ENCODE measurements at places on chromosomes 7 and 10. TPM values are rescaled to one million over a fixed set of nuclear protein-coding genes. Genes with fewer than 3 reads are reported as not detected.

DNA sequence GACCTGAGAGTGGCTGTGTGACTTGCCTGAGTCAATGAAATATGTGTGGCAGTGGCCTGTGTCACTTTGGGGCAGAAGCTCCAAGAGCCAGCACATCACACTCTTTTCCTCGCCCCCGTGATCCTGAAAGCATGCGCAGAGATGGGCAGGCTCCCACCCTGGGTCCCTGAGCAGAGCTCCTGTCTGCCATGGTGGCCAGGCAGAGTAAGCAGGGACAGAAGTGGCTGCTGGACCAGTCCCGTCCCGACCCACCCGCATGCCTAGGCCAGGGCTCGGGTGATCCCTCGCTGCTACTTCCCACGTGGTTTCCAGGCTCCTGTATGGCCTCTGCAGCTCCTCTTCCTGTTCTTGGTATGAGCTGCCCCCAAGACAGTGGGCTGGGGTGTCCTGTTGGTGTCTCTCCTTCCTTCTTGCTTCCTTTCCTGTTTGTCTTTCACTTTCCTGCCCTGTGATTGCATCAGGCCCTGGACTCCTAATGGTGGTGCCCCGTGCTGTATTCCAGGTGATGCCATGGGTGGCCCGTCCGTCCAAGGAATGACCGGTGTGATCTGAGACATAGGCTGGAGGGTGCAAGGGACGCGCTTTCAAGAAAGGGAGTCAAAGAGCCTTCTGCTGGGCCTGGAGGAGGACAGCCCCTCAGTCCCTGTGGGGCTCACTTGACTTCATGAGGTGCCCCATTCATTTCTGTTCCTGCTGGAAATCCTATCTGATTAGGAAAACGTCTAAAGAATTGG lies 71.4 kb upstream of the SHH start:
- DNase-seq: peak; percentile 12
- H3K4me1 ChIP-seq: no peaks in the 10 kb centered on the region
- no peaks in the 10 kb centered on the region for H3K27me3 ChIP-seq
- no peak overlapping the region for H3K27ac ChIP-seq

DNA sequence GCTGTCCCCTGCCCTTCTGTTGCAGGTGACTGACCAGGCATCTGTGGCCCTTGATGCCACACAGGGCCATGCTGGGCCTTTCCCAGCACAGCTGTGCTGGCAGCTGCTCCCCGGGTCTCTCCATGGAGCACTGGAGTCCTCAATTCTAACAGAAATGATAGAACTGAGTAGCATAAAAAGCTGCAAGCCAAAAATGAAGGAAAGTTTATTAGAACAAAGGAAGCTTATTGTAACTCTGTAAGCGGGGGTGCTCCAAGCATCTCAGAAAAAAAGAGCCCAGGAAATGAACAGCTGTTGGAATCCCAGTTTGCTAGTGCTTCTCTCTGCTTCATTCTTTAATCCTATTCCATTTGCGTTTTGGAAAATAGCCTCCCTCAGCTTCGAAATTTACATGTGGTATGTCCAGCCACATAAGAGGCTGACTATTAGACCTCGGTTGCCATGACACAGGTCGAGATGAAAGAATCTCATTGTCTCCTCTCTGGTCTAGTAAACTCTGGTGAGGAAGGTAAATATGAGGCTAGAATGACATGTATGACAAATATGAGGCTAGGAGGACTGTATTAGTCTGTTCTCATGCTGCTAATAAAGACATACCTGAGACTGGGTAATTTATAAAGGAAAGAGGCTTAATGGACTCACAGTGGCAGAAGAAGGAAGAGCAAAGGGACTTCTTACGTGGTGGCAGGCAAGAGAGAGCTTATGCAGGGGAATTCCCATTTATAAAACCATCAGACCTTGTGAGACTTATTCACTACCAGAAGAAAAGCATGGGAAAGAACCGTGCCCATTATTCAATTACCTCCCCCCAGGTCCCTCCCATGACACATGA lies 23.7 kb downstream of the EPDR1 start:
- DNase-seq: no peak
- no peaks in the 10 kb centered on the region for H3K27me3 ChIP-seq
- H3K4me1 ChIP-seq: no peaks in the 10 kb centered on the region
- H3K27ac ChIP-seq: no peak overlapping the region
- no peak overlapping the region for H3K4me3 ChIP-seq
- H3K36me3 ChIP-seq: no peaks in the 10 kb centered on the region

GRCh38 chr7:155356323-155357105 lies 58.8 kb downstream of the INSIG1 start:
- H3K4me1 ChIP-seq: peaks cover 11% of the 10 kb centered on the region
- no peaks in the 10 kb centered on the region for H3K36me3 ChIP-seq
- no peak overlapping the region for H3K4me3 ChIP-seq
- no peak for DNase-seq
- no peak overlapping the region for H3K27ac ChIP-seq

- peaks cover 3% of the 10 kb centered on the region for H3K4me1 ChIP-seq
- H3K27ac ChIP-seq: no peak overlapping the region
- no peaks in the 10 kb centered on the region for H3K36me3 ChIP-seq
- no peaks in the 10 kb centered on the region for H3K27me3 ChIP-seq
- no peak overlapping the region for H3K4me3 ChIP-seq
Measured at GRCh38 chr10:36178616-36179015, 536.5 kb upstream of the FZD8 start.

DNA sequence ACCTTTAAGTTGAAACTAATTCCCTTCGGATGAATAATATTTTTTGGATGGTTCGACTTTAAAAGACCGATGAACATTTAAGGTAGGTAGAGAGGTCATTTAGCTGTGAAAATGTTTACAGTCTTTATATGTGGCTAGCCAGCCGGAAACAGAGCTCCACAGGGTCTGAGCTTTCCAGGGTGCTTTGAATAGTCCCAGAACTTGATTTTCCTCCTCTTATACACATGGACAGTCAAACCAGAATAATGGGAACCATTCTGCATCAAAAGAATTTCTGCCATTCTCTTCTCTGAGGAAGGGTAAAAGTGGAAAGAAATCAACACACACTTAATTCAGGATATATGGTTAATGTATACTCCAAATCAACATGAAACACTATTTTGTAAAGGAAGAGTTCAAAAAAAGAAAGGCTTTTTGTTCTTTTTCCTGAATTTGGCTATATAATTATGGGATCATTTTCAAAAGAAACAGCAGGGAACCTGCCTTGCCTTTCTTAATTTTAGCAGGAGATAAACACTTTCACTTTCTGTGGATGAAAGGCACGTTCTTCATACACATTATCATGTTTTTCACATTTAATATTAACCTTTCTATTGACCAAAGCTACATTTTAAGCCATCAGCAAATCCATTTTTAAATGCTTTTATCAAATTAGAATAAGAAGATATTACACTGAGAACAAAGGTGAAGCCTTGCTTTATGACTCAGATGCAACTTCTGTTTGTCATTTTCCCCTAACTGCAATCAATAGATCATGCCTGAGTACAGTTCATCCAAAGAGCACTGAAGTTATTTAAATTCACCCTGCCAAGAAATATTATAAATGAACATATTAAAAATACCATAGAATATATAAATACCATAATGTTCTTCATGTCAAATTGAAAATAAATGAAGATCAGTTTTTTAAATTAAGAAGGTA lies 307.3 kb downstream of the THSD7A start:
- no peaks in the 10 kb centered on the region for H3K27me3 ChIP-seq
- no peak overlapping the region for H3K27ac ChIP-seq
- H3K36me3 ChIP-seq: no peaks in the 10 kb centered on the region
- H3K4me1 ChIP-seq: no peaks in the 10 kb centered on the region
- no peak for DNase-seq

HYCC1 gene
- 43.6 TPM for total RNA-seq

USP6NL gene
- total RNA-seq: 16.4 TPM

- no peak for DNase-seq
- H3K27ac ChIP-seq: no peak overlapping the region
- H3K27me3 ChIP-seq: no peaks in the 10 kb centered on the region
- no peaks in the 10 kb centered on the region for H3K4me1 ChIP-seq
- no peaks in the 10 kb centered on the region for H3K36me3 ChIP-seq
- H3K4me3 ChIP-seq: no peak overlapping the region
Measured at GRCh38 chr7:124101173-124101768, 68.4 kb upstream of the TMEM229A start.

- no peak overlapping the region for H3K4me3 ChIP-seq
- peaks cover 18% of the 10 kb centered on the region for H3K4me1 ChIP-seq
- H3K36me3 ChIP-seq: no peaks in the 10 kb centered on the region
Measured at GRCh38 chr10:110794808-110795207, 76.9 kb upstream of the PDCD4 start.

ATP6V1F gene
- 207 TPM for total RNA-seq

DNA sequence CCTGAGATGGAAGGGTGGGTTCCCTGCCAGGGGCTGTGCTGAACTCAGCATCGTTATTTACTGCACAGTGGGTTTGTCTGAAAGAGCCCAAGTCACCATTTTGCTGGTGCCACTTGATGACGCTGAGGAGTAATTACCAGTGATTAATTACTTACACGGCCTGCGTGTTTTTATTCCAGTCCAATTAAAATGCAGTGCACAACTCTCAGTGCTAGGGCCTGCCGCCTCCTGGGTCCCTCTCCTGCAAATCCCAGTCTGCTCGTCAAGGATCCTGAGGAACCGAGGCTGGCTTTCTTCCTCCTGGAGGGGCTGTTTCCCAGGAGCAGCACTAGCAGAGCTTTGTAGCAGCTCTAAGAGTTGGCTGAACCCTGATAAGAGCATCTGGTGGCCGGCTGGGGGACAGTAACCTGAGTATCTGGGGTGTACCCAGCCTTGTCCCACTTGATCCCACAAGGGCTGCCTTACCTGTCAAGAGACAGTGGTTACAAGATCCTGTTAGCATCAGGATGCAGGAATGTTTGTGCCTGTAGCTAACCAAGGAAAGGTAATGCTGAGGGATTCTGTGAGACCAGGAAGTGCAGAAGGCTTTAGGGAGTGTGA lies 45.1 kb upstream of the LRRC4 start:
- no peak overlapping the region for H3K27ac ChIP-seq
- no peak for DNase-seq
- no peak overlapping the region for H3K4me3 ChIP-seq
- no peaks in the 10 kb centered on the region for H3K27me3 ChIP-seq
- peaks cover 26% of the 10 kb centered on the region for H3K4me1 ChIP-seq

DNA sequence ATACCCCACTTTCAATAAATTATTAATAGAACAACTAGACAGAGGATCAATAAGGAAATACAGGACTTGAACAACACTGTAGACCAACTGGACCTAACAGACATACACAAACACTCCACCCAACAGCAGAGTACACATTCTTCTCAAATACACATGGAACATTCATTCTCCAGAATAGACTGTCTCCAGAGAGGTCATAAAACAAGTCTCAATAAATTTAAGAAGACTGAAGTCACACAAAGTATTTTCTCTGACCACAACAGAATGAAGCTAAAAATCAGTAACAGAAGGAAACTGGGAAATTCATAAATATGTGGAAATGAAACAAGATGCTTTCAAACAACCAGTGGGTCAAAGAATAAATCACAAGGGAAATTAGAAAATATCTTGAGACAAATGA lies 119.8 kb downstream of the SMURF1 start:
- no peak for DNase-seq
- no peak overlapping the region for H3K27ac ChIP-seq
- no peak overlapping the region for H3K4me3 ChIP-seq
- no peaks in the 10 kb centered on the region for H3K27me3 ChIP-seq
- peaks cover 18% of the 10 kb centered on the region for H3K4me1 ChIP-seq
- H3K36me3 ChIP-seq: peaks cover 29% of the 10 kb centered on the region

DNA sequence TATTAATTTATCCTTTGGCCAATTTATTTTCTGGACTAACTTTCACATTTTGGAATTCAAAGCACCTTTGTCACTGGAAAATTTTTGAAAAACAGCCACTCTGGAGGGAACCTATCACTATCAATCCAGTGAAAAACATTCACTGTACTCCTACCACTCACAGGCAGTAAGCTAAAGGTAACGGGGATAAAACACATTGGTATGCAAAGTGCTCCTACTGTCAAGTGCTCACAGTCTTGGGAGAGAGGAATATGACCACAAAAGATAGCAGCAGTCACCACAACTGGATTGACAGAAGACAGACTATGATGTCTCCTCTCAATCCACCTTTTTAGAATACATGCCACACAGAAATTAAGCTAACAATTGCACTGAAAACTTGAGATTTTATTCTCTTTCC lies 13.3 kb downstream of the GSAP start:
- DNase-seq: no peak
- H3K4me3 ChIP-seq: no peak overlapping the region
- H3K4me1 ChIP-seq: peaks cover 15% of the 10 kb centered on the region
- H3K27ac ChIP-seq: no peak overlapping the region
- H3K36me3 ChIP-seq: no peaks in the 10 kb centered on the region
- H3K27me3 ChIP-seq: no peaks in the 10 kb centered on the region

GRCh38 chr7:7614018-7614741 lies 26.4 kb upstream of the UMAD1 start:
- no peaks in the 10 kb centered on the region for H3K36me3 ChIP-seq
- H3K4me3 ChIP-seq: no peak overlapping the region
- no peak overlapping the region for H3K27ac ChIP-seq
- no peaks in the 10 kb centered on the region for H3K4me1 ChIP-seq
- H3K27me3 ChIP-seq: no peaks in the 10 kb centered on the region
- no peak for DNase-seq

DNA sequence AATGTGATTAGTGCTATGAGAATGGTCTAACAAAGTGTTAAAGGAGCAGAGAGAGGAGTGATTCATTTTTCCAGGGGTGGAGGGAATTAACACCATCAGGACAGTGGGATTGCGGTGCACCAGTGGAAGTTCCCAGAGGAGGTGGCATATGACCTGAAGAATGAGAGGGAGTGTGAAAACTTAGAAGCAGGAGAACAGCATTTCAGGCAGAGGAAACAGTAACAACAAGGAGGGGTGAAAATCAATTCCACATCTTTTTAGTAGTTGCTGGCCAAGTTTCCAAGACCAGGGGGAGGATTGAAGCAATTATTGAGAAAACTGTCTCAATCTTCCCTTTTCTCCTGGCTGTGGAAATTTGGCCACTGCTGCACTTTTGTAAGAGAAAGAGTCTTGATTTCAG lies 23.7 kb upstream of the CCDC172 start:
- H3K4me1 ChIP-seq: no peaks in the 10 kb centered on the region
- no peak for DNase-seq
- H3K27me3 ChIP-seq: no peaks in the 10 kb centered on the region
- H3K36me3 ChIP-seq: no peaks in the 10 kb centered on the region
- H3K27ac ChIP-seq: no peak overlapping the region
- H3K4me3 ChIP-seq: no peak overlapping the region

DNA sequence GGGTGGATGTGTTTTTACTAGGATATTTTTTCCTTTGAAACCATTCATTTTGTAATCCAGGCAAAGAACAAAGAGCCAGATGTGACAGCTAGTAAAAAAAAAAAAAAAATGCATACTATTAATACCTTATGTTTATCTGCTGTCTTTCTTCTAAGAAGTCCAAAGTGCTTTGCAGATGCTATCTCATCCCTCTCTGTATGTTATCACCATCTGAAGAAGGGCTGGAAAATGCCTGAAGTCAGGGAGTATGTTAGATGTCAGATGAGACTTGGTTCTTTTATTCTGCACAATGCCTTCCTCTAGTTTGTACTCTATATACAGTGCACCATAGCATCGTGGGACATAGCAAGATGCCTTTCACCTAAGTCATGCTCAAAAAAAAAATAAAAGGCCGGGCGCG lies 10.4 kb upstream of the CAMK1D start:
- no peak overlapping the region for H3K4me3 ChIP-seq
- no peak overlapping the region for H3K27ac ChIP-seq
- H3K4me1 ChIP-seq: no peaks in the 10 kb centered on the region
- H3K27me3 ChIP-seq: no peaks in the 10 kb centered on the region
- DNase-seq: no peak

- no peak for DNase-seq
- no peaks in the 10 kb centered on the region for H3K27me3 ChIP-seq
- no peak overlapping the region for H3K27ac ChIP-seq
Measured at GRCh38 chr7:28811701-28812430, 146.3 kb downstream of the TRIL start.

Data from upper lobe of left lung (tissue), 6 donors.